ENCODE measurements at places on chromosomes 3 and 15. TPM values are rescaled to one million over a fixed set of nuclear protein-coding genes. Genes with fewer than 3 reads are reported as not detected.

Gene MESP1
- total RNA-seq, result 0.15 TPM

Gene NPAP1
- total RNA-seq, result not detected

Gene CSTA
- 95.6 TPM for total RNA-seq

Gene C3orf49
- total RNA-seq, result not detected

- ATAC-seq, result no peak
Measured at GRCh38 chr3:59469948-59470723, 420.3 kb upstream of the CFAP20DC start.

- ATAC-seq, result no peak
Measured at GRCh38 chr3:160953686-160954085, 151.5 kb downstream of the B3GALNT1 start.

GRCh38 chr15:31108836-31109235 is 7.3 kb upstream of the TRPM1 start:
- no peak for ATAC-seq

- no peak for ATAC-seq
Measured at GRCh38 chr3:111237946-111238345, 166.3 kb downstream of the NECTIN3 start.

- ATAC-seq, result no peak
Measured at GRCh38 chr3:27528791-27529190, 44.6 kb upstream of the SLC4A7 start.

DNA sequence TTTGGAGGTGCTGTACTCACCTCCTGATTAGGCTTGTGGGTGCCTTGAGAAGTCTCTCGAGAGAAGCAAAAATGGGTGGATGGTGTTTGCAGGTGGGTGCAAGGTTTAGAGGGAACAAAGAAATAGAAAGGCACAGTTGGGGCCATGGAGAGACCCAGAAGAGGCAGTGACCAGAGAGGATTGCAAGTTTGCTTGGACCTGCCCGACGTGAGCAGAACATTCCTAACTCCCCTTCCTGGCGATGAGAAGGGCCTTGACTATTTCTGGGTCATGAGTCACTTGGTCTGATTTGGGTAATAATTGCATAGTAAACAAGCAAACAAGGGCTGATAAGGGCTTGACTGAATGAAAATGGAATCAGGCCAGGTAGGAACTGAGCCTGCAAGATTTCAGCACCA is 7.0 kb upstream of the CTSH start:
- ATAC-seq, result no peak
